ENCODE measurements at places on chromosomes 16 and 17. TPM values are rescaled to one million over a fixed set of nuclear protein-coding genes. Genes with fewer than 3 reads are reported as not detected.

Gene SYT17
- polyA plus RNA-seq = 0.21 TPM

Gene KRTAP4-1
- not detected for polyA plus RNA-seq

Gene DNAI2
- not detected for polyA plus RNA-seq

Gene PLEKHH3
- 4.3 TPM for polyA plus RNA-seq

- DNase-seq = peak; percentile 42
These were observed 33.9 kb downstream of the BAHCC1 start for GRCh38 chr17:81428948-81429774.

DNA sequence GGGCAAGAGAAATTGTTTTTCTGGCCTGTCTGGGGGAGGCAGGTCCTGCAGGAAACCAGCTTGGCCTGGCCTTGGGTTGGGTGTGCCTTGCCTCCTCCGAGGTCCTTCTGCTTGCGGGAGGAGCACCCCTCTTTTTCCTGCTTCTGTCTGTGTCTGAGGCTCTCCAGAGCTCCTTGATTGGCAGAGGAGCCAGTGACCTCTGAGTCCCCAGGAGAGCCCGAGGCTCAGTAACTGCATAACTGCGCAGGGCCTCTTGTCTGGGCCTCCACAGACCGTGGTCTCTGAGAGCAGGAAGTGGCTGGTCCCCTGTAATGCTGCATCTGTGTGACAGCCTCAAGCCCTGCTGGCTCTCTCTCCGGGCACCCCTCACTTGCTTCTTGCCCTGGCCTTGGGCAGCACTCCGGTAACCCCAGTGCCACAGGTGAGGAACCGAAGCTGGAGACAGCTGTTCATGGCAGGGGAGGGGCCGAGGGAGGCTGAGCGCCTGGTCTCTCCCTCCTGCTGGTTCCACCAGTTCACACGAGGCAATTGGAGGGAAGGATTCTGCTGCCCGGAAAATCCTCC lies 1.6 kb downstream of the CAPN15 start:
- DNase-seq = no peak

Measured in AG04450 (cell line).